ENCODE measurements at places on chromosomes 7 and 10.

DNA sequence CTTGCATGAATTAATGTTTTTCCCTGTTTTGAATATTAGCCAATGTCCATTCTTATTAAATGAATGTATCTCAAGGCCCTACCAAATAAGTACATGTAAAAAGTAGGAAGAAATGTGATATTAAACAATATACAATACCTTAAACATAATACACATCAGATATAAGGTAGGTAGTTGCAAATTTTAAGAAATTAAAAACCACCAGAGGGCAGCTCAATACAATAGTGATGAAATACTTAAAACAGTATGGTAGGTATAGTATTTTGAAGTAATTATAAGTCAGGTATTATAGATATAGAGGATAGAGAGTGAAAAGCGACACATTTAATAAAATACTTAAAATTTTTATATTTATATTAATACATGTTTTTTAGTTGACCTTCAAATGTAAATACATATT, 43.6 kb upstream of the CDK14 start:
- DNase-seq: peak; percentile 4

DNA sequence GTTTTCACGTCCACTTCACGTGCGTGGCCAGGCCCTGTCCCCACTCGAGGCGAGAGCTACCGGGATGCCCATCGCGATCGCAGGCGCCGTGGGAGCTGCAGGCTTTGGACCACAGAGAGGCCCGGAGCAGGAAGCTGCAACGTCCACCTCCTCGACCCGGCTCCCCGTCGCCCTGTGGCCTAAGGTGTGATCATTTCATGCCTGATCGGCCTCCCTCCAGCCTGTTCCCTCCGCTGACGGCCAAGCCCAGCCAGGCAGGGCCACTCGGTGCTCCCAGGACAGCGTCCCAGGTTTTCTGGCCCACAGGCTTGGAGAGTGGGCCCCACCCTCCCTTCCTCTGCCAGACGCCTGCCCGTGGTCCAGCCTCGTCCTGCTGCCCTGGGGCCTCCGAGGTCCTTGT, 19.6 kb downstream of the KNDC1 start:
- no peak for DNase-seq

DNA sequence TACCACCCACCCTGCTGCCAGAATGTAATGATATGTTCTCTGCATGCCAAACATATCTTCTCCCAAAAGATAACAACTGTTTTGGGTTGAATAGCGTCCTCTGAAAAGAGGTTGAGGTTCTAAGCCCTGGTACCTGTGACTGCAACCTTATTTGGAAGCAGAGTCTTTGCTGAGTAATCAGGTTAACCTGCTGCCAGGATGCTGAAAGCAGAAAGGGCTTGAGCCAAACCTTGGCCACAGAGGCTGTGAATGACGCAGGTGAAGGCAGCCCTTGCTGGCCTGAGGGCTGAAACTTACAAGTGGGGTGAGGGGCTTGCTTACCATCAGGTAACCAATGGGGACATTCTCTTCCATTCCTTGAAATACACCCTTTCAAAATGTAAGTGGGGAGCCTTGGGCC, 151.8 kb upstream of the RHEB start:
- no peak for DNase-seq

- DNase-seq: no peak
Observed at GRCh38 chr10:101629837-101630632, 41.9 kb downstream of the DPCD start.

DNA sequence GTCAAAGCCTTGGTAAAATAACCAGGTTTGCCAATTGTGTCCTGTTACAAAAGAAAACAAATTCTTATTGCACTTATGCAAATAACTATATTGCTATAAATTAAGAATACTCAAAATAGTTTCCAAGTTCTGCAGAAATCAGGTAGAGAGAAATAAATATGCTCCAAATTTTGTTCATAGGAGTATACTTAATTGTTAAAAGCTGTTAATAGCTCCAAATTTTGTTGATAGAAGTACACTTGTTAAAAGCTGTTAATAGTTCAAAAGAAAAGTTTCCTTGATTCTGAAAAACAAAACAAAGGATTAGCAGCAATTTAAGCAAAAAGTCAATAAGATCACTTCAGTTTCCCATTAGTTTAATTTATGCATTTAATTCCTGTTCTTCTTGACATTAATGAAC, 46.4 kb upstream of the ZNF138 start:
- no peak for DNase-seq

- DNase-seq: no peak
Observed at GRCh38 chr10:116913695-116914094, 64.4 kb downstream of the ENO4 start.

DNA sequence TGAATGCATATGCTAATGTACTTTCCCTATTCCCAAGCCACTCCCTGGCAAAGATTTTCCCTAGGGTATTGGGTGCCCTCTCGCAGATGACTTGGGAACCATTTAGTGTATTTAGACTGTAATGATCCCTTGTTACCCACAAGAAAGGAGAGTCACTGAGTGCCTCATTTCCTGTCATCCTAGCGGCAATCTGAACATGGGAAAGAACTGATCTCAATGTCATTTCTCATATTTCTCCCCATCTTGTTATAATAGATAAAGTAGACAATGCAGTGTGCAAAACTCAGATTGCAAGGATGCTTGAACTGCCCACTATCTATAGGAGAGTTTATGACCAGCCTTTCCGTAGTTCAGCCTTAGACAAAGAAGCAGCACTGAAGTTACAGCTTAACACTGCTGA, 123.3 kb downstream of the MICU1 start:
- DNase-seq: no peak

DNA sequence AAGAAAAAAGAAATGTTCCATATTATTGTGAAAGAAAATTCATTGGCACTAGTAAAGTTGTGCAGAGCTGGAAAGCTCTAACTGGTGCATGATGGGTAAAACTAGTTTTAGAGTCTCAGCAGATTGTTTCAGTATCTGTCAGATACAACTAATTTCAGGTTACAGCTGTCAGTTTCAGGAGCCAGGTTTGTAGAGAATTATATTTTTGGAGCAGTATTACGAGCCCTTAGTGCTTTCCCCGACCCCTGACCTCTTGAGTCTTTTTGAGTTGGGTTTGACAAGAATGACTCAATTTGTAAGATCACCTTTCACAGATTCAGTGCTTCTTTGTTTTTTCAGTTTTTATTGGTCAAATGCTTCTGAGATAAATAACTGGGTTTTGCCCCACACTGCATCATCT, 366.4 kb upstream of the PLXDC2 start:
- no peak for DNase-seq

GRCh38 chr10:114167985-114168384, 6.0 kb downstream of the CCDC186 start:
- no peak for DNase-seq

GRCh38 chr7:44066494-44067063, 1.2 kb upstream of the PGAM2 start:
- no peak for DNase-seq

- no peak for DNase-seq
Observed at GRCh38 chr7:116942504-116942903, 10.8 kb upstream of the ST7 start.

DNA sequence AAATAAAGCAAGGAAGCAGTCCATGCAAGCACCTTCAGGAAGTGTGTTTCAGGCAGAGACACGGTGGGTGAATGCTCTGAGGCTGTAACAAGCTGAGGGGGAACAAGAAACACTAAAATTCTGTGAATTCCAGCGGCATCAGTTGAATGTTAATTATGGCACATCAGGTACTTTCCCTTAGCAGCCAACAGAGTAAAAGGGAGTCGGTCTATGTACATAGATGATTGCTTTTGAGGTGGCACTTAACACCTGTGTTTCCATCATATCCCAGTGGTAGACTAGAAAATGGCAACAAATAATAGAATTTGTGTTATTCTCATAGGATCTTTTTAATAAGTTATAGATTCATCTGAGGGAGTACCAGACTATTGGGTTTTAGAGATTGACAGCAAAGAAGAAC, 481.0 kb upstream of the KLF6 start:
- DNase-seq: no peak

- DNase-seq: no peak
Observed at GRCh38 chr10:114427124-114427852, 23.0 kb upstream of the AFAP1L2 start.

DNA sequence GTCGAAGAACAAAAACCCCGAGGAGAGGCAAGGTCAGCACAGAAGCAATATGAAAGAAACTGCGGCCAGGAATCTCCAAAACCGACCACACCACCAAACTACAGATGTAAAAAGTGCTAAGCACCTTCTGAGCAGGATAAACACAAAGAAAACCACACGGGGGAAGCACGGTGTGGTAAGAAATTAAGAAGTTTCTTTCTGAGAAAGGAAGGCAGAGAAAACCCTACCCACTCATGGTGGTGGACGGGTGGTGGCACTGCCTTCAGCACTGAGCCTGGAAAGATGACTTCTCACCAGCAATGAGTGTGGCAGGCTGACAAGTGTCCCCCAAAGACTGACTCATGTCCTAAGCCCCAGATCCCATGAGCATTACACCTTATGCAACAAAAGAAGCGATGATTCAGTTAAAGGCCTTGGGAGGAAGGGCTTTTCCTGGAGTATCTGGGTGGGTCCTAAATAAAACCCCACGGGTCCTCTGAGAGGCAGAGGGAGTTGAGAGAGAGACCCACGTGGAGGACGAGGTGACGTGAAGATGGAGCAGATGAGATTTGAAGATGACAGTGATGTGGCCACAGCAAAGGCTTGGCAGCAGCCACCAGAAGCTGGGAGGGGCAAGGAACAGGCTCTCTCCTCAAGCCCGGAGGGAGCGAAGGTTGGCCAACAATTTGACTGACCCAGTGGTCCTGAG, 124.9 kb downstream of the DLG5 start:
- peak; percentile 27 for DNase-seq

- peak; percentile 37 for DNase-seq
Observed at GRCh38 chr7:29878081-29878688, 71.9 kb downstream of the WIPF3 start.

- DNase-seq: no peak
Observed at GRCh38 chr10:130834170-130834569, 477.4 kb downstream of the TCERG1L start.

DNA sequence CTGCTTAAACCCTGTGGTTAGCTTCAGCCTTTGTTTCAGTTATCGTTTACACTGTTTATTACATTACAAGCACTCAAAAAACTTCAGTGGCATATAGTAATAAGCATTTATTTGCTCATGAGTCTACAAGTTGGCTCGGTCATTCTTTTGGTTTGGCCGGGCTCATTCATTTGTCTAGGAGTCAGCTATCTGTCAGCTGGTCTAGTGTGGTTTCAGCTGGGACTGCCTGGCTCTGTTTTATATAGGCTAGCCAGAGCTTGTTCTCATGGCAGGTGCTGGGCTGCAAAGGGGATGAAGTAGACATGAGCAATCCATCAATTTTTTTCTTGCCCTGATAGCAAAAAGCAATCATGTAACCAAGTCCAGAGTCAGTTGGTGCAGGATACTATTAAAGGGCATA, 103.6 kb downstream of the MKLN1 start:
- DNase-seq: peak; percentile 8

GRCh38 chr10:14949291-14949690, 4.6 kb downstream of the DCLRE1C start:
- DNase-seq: no peak

GRCh38 chr10:122566632-122567031, 6.1 kb downstream of the DMBT1 start:
- DNase-seq: no peak

- DNase-seq: no peak
Observed at GRCh38 chr7:8128449-8129317, 133.3 kb downstream of the ICA1 start.

GRCh38 chr7:10537764-10538163, 435.9 kb upstream of the PHF14 start:
- no peak for DNase-seq

DNA sequence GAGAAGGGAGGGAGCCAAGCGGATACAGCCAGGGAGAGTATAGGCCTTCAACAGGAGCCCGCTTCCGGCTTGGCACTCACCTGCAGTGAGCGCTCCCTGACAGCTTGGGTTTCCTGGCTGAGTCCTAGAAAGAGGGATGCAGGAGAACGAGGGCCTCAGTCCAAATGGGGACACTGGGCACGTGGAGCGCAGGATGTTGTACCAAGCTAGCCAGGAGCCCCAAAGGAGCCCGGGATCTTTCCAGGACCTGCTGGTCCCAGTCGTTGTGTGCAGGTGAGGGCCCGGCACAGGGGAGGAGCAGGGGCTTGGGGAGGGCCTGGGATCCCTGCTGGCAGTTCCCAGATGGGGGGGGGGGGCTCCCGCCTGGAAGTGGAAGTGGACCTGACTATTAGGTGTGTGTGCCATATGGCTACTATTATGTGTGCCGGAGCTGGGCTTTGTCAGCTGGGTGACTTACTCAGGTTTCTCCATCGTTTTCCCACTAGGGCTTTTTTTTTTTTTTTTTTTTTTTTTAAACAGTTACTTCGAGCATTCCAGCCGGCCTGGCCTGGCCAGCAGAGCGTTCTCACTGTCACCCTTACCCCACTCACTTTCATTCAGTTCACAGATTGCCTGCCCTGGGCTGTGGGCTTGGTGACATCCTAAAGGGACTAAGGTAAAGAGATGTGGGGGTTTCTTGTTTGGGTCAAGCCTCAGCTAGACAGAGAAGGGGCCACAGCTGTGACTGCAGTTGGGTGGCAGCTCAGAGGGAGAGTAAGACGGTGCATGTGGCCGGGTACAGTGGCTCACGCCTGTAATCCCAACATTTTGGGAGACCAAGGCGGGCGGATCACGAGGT, 3.8 kb downstream of the AGAP3 start:
- DNase-seq: no peak

DNA sequence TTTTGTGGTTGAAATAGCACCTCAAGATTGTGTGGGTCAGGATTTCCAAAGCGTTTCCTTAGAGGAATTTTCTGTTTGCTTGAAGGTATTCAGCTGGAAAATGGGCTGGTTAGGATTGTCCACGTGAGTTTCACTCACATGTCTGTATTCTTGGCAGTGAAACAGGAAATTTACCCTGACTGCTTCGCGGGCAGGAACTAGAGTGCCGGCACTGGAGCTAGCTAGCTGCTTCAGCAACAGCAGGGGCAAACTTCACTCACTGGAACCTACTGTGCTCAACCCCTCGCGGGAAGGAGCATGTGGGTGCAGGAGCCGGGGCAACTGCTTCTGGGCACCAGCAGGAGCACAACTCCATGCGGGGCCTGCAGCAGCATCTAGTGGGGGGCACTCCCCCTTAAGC, 38.0 kb upstream of the RTKN2 start:
- DNase-seq: no peak

DNA sequence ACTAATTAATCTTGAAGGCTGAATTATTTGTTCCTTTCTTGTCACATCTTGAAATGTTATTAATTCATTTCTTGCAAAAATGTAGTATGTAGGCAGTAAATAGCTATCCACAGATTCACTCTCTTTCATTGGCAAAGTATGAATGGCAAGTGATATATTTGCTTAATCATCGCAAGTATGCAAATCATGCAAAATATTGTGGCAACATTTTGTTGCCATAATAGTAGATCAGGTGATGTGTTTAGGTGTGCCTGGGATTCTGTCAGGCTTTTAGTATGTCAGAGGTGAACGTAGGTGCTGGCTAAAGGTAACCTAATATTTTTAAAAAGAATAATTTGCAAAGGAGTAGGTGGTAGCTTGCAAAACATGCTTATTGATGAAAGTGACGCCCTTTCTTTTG, 5.9 kb downstream of the MAP3K8 start:
- DNase-seq: no peak
